ENCODE measurements at places on chromosomes 6 and 20. TPM values are rescaled to one million over a fixed set of nuclear protein-coding genes. Genes with fewer than 3 reads are reported as not detected.

The TAGAP gene
- 0.45 TPM for polyA plus RNA-seq

The IRF4 gene
- not detected for polyA plus RNA-seq

The MEI4 gene
- polyA plus RNA-seq = 2.3 TPM

The ZNF311 gene
- 0.77 TPM for polyA plus RNA-seq

The NKAIN2 gene
- polyA plus RNA-seq = 0.39 TPM

The SEMG1 gene
- polyA plus RNA-seq = not detected

The GPR6 gene
- polyA plus RNA-seq = not detected

The MRPL2 gene
- 127 TPM for polyA plus RNA-seq

The MYCT1 gene
- 6.4 TPM for polyA plus RNA-seq

The POU5F1 gene
- polyA plus RNA-seq = 7.9 TPM

The SLC17A3 gene
- polyA plus RNA-seq = 149 TPM

The LGSN gene
- polyA plus RNA-seq = 0.26 TPM

The CASS4 gene
- 0.22 TPM for polyA plus RNA-seq

The CTSA gene
- 408 TPM for polyA plus RNA-seq

The LPA gene
- polyA plus RNA-seq = not detected

The CNR1 gene
- 0.17 TPM for polyA plus RNA-seq

The GID8 gene
- 16.4 TPM for polyA plus RNA-seq

The OLIG3 gene
- not detected for polyA plus RNA-seq

The SLPI gene
- polyA plus RNA-seq = 105 TPM

The WFDC5 gene
- not detected for polyA plus RNA-seq

The TBX18 gene
- polyA plus RNA-seq = not detected

The LINC00237 gene
- not detected for polyA plus RNA-seq

The CLPSL1 gene
- polyA plus RNA-seq = not detected

The RIN2 gene
- 20.2 TPM for polyA plus RNA-seq

The OR12D3 gene
- not detected for polyA plus RNA-seq
